ENCODE measurements at places on chromosomes 5 and 9. TPM values are rescaled to one million over a fixed set of nuclear protein-coding genes. Genes with fewer than 3 reads are reported as not detected.

GRCh38 chr9:14418301-14418940 lies 104.5 kb upstream of the NFIB start:
- DNase-seq: no peak

Gene BOD1
- total RNA-seq: 63.2 TPM

- DNase-seq: no peak
Observed at GRCh38 chr5:28748446-28748845, 1710.1 kb upstream of the CDH9 start.

DNA sequence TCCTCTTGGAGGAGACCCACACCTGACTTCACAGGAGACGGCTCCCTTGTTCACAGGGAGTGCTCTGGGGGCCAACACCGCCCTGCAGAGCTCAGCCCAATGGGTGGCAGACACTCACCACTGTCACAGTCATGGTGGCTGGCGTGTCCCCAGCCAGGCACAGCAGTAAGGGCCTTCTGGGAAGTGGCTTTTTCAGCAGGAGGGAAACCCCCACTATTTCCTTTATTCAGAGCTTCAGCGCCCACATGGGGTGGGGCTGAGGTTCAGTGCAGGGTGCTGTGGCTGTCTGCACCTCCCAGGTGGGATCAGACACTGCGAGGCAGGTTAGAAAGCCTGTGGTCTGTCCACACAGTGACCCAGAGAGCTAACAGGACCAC lies 3.6 kb upstream of the SNAPC4 start:
- no peak for DNase-seq

- DNase-seq: no peak
Observed at GRCh38 chr5:129996896-129997295, 92.6 kb downstream of the CHSY3 start.

DNA sequence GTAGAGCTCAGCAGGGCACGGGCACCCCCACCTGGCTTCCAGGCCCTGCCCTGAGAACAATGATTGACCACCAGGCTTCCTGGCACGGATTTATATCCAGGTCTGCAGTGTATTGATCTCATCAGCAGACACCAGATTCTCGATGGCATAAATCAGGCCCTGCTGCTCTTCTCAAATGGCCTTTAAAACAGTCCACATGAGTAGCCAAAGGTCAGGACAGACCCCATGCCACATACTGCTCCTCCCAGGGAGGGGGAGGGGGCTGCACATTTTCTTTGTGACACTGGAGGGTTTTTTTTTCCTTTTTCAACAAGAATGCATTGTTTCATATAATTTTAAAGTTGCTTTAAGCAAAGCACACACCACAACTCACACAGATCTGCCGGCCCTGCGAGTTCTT lies 85.4 kb downstream of the SEMA4D start:
- no peak for DNase-seq

GRCh38 chr9:94745806-94746540 lies 19.5 kb downstream of the AOPEP start:
- DNase-seq: no peak

- DNase-seq: no peak
Observed at GRCh38 chr5:8700222-8700621, 831.3 kb downstream of the MTRR start.

Gene SAPCD2
- 21.9 TPM for total RNA-seq

DNA sequence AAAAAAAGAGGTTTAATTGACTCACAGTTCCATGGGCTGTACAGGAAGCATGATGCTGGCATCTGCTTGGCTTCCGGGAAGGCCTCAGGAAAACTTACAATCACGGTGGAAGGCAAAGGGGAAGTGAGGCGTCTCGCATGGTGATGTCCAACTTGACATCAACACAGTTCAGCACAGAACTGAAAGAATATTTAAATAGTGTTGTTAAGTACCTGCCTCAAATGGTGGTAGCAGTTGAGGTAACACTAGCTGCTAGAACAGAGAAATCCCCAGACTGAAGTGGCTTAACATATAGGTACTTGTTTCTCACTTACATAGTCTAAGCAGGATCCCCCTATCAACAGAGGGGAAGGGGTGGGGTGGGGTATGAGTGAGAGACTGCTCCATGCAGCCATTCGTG lies 141.6 kb downstream of the DROSHA start:
- DNase-seq: no peak

- DNase-seq: no peak
Observed at GRCh38 chr9:9949368-9949767, 663.4 kb downstream of the PTPRD start.

- no peak for DNase-seq
Observed at GRCh38 chr9:1469996-1470395, 419.8 kb downstream of the DMRT2 start.

Gene MLANA
- total RNA-seq: 12.1 TPM
